Hematopoietic multipotent progenitor cell (in vitro differentiated cells): ENCODE measurements at places on chromosomes 3 and 15.

GRCh38 chr15:45993508-45993907 lies 358.7 kb downstream of the SQOR start:
- no peak for DNase-seq

DNA sequence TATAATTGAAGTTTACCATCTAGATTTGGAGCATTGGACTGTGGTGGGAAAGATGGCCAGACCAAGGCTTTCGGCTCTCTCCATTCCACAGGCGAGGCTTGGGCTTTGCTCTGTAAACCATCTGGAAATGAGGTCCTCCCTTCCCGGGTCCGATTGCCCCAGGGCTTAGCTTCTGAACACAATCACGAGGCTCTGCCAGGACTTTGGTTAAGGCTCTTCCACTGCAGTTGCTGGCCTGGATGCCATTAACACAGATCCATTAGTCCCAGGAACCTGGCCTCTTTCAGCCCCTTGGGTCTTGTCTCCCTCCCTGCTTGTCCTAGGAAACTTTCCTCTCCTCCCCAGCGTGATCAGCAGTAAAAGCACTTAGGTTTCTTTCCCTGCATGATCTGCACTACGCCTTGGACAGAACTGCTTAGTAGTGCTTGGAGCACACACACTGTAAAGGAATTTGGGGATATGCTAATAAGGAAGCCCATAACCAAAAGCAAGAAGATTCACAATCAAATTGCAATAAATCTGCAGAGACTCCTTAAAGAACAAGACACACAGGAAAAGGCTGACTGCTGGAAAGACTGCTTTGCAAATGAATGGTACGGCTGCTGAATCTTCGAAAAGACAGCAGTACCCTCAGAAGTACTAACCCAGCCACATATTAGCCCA lies 154.3 kb downstream of the ECT2 start:
- DNase-seq: no peak

DNA sequence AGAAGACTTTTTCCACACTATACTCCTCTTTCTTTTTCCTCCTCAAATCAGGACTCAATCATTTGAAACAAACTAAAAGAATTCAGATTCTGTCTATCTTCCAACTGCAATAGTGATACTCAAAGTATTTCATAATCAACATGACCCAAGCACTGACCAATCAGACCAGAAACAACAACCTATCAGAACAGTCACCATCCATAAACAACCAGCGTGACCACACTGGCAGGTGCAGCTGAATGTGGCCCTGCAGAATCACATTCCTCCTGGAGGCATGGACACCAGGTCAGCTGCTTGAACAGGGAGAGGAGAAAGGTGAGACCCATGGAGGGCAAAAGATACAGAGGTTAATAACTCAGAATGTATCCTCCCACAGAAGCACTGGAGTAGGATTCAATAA lies 13.3 kb downstream of the HRG start:
- DNase-seq: no peak

DNA sequence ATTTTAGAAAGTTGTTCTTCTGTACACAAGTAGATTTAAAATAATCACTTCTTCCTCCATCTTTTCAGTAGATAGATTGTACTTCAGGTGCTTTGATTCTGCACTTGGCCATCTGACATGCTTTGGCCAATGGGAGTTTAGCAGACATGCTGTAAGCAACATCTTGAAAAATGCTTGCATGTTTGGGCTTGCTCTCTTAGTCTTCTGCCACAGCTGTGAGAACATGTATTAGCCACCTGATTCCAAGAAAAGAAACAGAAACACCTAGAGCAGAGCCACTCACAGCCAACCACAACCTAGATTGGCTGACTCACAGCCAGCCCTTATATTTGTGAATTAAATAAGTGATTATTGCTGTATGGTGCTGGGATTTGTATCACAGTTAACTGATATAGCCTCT lies 70.2 kb upstream of the GADL1 start:
- DNase-seq: no peak

DNA sequence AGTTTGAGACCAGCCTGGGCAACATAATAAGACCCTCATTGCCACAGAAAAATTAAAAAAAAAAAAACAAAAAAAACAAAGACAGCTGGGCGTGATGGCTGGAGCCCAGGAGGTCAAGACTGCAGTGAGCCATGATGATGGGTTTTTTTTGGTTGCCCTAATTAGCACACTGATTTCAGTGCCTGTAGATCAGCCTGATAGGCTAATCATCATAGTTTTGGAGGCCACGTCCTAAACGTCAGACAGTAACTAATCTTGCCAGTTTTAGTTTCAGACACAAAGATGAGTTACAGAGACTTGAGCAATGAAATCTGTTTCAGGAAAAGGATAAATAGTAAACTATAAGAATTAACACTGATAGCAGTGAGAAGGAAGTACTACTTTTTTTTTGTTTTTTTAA lies 55.4 kb downstream of the LRCH3 start:
- no peak for DNase-seq

DNA sequence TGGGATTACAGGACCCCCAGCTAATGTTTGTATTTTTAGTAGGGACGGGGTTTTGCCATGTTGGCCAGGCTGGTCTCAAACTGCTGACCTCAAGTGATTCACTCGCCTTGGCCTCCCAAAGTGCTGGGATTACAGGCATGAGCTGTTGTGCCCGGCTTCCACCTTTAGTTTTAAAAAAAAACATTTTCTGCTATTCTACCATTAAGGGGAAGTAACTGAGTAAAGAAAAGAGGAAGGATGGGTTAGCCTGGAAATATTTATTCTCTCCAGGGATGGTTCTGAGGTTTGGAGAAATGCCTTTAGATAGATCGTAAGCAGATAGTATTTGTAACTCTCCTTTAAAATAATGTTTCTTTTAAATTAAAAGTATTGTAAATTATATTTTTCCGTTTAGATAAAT lies 3.1 kb downstream of the AP4E1 start:
- DNase-seq: no peak

GRCh38 chr3:45917146-45917898 lies 25.9 kb upstream of the CXCR6 start:
- no peak for DNase-seq

DNA sequence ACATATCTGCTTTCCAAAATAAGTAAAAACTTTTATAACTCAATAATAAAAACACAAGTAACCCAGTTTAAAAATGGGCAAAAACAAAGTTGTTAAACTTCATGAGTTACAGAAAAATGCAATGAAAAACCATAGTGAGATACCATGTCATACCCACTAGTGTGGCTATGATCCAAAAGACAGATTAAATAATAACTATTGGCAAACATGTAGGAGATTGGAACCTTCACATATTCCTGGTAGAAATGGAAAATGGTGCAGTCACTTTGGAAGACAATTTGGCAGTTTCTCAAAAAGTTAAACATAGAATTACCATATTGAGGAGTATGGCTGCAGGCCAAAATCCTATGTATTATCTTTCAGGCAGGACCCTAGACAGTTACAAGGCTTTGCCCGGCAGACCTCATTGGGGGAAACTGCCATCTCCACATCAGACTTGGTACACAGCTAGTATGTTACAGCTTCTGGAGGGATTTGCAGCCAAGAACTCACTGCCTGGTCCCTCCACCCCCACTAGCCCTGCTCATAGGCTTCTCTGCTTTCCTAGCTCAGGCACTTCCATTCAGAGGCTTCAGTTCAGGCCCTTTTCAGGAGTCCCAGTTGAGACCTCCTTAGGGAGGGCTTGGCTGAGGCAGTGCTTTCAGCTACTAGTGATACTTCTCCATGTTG lies 147.8 kb downstream of the NEK10 start:
- DNase-seq: no peak

DNA sequence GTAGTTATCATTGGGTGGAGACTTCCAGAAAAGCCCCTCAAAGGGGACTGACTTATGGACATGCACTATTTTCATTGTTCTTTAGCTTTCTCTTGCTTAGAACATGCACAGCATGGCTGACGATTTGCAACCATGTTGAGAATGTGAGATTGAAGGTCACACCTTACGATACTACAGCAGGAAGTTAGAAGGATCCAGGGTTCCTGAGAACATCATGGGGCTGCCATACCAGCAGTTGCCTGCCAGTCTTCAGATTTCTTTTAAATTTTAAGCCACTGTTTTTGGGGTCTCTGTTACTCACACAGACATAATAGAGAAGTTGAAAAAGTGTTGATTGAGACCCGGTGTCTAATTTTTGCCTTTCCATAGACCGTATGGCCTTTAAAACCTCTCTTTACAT lies 396.5 kb downstream of the MECOM start:
- DNase-seq: no peak
